ENCODE measurements at places on chromosomes 12 and 14.

DNA sequence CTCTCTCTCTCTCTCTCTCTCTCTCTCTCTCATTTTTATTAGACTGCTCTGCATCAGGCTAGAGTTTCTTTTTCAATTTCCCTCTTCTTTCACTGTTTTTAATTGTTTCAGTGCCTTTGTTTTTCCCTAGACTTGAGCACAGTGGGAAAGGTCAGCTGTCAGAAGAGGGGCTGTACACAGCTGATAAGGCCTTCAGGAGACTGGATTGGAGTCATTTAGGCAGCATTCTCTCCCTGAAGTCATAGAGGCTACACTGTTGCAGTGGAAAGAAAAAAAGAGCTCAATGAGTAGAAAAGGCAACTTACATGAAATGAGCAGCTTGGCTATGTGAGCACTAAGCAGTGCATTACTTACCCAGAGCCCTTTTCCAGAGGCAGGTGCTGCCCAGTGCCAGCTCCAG, 456.9 kb downstream of the NRXN3 start:
- DNase-seq, result no peak

GRCh38 chr12:53963434-53964314, 9.0 kb downstream of the HOXC12 start:
- no peak for DNase-seq

GRCh38 chr12:55830601-55831446, 1.4 kb upstream of the DNAJC14 start:
- peak; percentile 71 for DNase-seq

DNA sequence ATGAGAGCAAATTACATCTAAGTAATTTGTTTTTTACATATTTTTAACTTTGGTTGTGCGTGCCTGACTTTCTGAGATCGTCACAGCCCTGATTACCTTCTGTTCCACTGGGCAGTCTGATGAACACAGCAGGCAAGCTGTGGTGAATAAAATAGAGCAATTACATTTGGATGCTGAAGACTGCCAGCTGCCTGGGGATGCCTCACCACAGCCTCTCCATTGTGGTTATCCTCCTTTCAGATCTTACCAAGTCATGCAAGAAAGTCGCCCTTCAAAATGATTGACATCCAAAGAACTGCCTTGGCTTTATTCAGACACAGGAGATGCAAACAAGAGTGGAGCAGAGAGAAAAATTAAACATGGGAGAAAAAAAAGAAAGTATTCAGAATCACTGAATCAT, 456.6 kb upstream of the TMPO start:
- DNase-seq, result no peak

- DNase-seq, result no peak
These were observed 17.2 kb upstream of the NRXN3 start for GRCh38 chr14:78153064-78153341.

- peak; percentile 62 for DNase-seq
These were observed 266.5 kb downstream of the PAWR start for GRCh38 chr12:79424109-79424721.

GRCh38 chr14:75369506-75369905, 58.3 kb upstream of the JDP2 start:
- DNase-seq, result no peak

- DNase-seq, result no peak
These were observed 137.7 kb upstream of the NEDD1 start for GRCh38 chr12:96769400-96769799.

DNA sequence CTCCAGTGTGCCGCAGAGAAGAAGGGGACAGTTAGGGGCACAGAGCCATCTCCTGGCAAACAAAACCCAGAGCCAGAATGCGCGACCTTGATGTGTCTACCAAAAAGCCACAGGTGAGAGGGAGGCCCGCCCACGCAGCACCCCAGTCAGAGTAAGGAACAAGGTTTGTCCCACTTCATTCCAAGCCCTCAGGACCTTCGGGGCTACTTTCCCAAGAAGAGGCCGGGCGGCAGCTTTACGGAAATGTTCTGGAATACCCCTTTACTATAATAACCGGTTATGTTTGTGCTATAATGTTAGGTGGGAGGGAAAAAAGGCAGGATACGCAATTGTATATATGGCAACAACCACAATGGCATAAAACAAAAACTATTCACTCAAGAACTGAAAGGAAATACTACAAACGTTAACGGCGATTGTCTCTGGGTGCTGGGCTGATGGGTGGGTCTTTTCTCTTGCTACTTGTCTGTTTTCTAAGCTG, 12.3 kb downstream of the CCDC88C start:
- no peak for DNase-seq

- DNase-seq, result no peak
These were observed 164.3 kb downstream of the KTN1 start for GRCh38 chr14:55744321-55744720.
